K562 (cell line): ENCODE measurements at places on chromosomes 11 and 22. TPM values are rescaled to one million over a fixed set of nuclear protein-coding genes. Genes with fewer than 3 reads are reported as not detected.

GRCh38 chr22:44702479-44703198 is 635 bp downstream of the PRR5 start:
- DNase-seq = no peak

DNA sequence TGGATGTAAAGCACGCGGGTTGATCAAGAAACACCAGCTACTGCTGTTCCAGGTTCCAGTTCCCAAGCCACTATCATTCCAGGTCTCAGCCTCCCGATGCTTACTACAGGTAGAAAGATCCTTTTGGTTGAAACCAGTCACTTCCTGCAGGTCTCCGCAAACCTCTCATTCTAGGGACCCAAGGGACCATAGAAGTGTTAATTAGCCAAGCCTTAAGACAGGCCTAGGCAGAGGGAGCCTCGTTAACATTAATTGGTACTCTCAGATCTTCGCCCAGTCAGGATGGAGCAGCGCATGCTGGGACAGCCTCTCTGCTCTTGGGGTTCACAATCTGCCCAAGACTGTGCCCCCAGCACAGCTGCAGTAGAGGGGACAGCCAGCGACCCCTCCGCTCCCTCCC is 11.2 kb upstream of the OAF start:
- no peak for DNase-seq

DNA sequence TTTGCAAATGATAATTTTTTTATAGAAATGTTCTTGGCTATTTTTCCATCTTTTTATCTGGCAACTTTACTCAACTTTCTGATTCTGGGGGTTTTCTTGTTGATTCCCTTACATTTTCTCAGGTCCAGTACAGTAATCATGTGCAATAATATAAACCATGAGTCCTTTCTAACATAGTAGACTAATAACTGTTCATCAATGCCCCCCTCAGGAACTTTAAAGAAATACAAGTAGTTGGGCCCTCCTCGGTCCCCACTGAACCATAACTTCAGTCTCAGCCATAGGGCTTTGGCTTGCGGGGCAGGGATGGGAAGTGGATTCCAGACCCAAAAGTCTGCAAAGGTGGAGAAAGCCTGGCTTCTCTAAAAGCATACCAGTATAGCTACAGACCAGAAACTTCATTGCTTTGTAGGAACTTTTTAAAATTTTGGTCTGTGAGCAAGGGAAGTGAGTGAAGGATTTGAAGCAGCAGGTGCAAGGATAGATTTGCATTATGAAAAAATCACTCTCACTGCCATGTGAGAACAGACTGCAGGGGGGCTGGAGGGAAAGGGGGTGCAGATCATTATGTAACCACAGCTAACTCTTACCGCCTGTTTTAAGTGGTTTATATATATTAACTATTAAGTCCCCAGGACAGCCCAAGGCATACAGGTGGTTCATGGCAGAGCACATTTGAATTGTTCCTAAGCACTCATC is 10.4 kb upstream of the TUB start:
- peak; percentile 54 for DNase-seq

DNA sequence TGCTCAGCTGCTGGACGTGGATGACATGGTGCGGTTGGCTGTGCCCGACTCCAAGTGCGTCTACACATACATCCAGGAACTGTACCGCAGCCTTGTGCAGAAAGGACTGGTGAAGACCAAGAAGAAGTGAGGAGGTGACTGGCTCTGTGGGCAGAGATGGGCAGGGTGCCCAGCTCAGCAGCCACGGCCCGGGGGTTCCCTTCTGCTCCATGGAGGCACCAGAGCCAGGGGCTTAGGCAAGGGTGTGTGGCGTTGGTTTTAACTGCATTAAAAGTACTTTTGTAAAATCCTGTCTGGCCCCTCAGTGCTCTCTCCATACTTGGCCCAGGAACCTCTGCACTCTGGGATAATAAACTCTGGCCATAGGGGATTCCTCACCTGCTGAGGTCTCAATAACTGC is 12.6 kb downstream of the SMTNL1 start:
- DNase-seq = no peak

- peak; percentile 51 for DNase-seq
Measured at GRCh38 chr11:94602430-94603372, 35.5 kb downstream of the PIWIL4 start.

DNA sequence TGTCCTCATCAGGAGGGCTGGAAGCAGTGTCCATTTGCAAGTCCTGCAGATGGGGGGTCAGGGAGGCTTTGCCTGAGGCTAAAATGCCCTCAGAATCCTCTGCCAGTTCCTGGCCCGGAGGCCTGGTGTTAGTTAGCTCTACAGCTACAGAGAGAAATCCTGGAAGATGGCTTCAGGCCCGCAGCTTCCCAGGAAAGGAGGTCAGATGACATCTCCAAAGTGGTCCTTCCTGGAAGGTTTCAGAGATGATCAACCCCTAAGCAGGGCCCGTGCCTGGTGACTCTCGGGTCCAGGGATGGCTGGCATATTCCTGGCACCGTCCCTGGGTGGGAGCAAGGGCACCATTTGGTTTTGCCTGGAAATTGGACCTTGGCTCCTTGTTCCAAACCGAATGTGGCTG is 959.1 kb downstream of the BRD1 start:
- no peak for DNase-seq

DNA sequence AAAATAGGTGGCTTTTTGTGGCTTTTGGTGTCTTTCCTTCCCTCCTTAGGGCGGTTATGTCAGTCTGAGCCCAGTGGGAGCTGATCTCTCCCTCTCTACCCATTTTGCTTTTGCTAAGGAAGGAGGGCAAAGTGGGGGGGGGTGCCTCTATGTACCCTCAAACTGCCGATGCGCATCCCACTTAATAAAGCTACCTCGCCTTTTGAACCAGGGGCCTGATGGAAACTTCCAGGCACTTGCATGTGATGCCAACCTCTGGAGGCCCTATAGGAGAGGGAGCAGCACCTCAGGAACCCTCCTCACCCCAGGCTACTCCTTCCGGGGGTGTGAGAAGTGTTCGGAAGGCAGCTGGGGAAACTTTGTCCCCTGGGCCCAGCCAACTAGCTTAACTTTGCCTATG is 97.0 kb upstream of the HSD17B12 start:
- no peak for DNase-seq

DNA sequence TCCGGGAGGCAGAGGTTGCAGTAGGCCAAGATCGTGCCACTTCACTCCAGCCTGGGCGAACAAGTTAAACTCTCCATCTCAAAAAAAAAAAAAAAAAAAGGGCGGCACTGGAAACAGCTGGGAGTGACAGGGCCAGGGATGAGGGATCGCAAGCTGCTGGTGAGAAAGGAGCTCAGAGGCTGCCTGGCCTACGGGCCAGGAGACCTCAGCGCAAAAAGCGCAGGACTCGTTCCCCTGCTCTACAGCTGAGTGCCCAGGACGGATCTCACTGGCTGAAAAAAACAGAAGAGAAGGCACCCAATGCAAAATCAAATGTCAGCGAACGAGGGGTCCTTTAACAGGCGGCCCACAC is 650 bp upstream of the NUP50 start:
- DNase-seq = peak; percentile 31

GRCh38 chr11:60347084-60347797 is 20.2 kb downstream of the MS4A6E start:
- DNase-seq = no peak

Gene THY1
- 0.20 and 0.40 TPM in 2 replicates for total RNA-seq

Gene OR8D4
- total RNA-seq = not detected in 2 replicates

Gene APOA5
- 0.67 TPM in 1 of 2 replicates, not detected in the other for total RNA-seq

Gene PRRG4
- not detected in 2 replicates for total RNA-seq

Gene MS4A12
- total RNA-seq = not detected in 2 replicates
